ENCODE measurements at places on chromosomes 3 and 15.

DNA sequence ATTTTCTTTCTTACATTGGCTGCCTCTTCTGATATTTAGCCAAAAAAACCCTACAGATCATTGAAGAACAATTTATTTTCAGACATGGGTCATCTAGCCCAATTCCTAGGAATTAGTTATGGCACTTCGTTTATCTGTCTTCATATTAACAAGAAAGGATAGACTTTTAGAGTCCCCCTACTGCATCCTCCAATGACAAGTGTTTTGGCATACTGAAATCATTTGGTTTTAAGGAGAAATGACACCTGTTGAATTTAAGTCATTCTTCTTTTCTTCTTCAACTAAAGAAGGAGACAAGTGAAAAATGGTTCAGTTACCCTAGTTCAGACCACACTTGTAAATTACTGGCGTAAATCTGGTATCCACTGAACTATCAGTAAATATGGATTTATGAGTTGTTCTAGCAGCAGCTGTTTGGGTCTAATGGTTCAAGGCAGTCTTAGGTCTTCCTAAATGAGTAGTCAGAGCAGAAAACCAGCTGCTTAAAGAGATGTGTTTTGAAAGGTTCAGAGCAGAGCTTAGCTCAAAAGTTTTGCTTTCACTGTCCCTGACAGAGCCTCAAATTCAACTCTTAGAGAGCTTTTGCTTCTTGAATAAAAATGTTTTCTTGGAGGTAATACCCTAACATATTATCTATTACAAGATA is 5.6 kb downstream of the VGLL3 start:
- no peak for DNase-seq

DNA sequence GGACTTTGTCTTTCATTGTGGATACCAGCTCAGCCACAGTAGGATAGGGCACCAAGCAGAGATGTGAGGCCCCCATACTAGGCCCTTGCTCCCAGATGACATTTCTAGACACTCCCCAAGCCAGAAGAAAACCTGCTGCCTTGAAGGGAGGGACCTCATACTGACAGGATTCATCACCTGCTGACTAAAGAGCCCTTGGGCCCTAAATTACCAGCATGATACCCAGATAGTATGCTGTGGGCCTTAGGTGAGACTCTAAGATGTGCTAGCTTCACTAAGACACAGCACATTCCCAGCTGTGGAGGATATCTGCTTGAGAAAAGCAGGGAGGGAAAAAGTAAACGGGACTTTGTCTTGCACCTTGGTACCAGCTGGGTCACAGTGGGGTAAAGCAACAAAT is 324.0 kb downstream of the TBL1XR1 start:
- DNase-seq, result no peak

- DNase-seq, result no peak
These were observed 147.0 kb downstream of the MEIS2 start for GRCh38 chr15:36953346-36953745.

DNA sequence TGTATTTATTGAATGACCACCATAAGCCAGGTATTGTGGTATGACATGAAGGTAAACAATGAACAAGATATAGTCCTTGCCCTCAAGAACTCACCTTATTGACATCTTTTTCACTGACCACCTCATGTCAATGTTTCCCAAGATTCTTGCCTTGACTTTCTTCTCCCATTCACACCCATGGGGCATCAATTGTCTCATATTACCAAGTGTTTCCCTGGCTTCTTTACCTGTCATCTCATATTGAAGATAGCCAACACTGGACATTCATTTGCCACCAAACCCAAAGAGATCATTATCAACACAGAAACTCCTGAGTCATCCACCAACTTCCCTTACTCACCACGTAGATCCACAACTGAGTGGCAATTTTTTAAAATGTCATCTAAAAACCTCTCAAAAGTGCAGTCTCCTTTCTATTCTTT is 2.2 kb downstream of the EFHB start:
- no peak for DNase-seq

GRCh38 chr15:100690032-100690794 is 87.8 kb downstream of the ASB7 start:
- DNase-seq, result no peak

DNA sequence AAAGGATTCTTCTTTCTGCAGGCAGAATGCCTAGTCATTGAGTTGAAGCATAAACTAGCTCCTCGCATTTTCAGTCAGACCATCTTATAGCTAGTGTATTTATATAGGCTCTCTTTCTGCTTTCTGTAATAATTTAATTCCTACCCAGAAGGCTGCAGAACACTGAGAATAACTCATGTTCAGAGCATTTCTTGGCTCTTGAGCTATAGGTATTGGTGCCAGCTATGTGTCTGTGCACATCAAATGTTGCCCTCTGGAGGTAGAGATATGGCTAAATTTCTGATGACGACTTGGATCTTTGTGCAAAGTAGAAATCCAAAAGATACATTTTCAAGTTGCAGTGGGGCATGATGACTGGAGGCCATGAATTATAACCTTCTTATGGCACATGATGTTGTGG is 336.2 kb upstream of the TPM1 start:
- no peak for DNase-seq

GRCh38 chr15:96182736-96183513 is 147.6 kb upstream of the NR2F2 start:
- DNase-seq, result no peak

- no peak for DNase-seq
These were observed 132.0 kb upstream of the IL12A start for GRCh38 chr3:159856590-159857104.

DNA sequence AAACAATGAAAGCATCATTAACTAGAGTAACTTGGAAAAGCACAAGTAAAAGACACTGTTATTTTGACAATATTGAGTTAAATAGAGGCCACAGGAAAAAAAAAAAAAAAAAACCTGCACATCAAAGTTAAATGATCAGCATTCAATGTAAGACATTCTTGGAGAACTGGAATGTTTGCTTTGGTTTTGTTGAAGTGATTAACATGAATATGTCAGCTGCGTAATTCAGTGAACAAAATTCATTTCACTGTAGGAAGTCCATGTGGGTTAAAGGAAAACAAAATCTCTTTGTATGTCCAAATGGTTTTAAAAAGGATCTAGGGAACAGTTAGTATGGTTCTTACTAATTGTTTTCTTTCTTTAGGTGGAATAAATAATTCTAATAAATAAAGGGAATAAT is 252.8 kb upstream of the CNTN6 start:
- no peak for DNase-seq

- peak; percentile 61 for DNase-seq
These were observed 1.0 kb downstream of the RFX7 start for GRCh38 chr15:56242576-56243162.

- no peak for DNase-seq
These were observed 2.1 kb downstream of the ACVR2B start for GRCh38 chr3:38455639-38456430.

DNA sequence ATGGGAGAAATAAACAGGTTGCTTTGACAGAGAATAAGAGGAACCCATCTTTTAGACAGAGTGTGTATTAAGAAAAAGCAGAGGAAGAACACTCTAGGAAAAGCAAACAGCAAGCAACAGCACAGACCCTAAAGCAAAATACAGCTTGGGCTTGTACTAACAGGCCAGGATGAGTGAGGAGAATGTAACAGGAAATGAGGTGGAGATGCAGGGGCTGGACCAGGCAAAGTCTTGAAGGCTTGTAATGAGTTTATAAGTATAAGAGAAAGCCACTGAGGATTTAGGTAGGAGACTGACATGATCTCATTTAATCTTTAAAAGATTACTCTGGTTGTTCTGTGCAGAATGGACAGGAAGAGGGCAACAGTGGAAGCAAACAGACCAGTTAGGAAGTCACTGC is 4.9 kb downstream of the UBR1 start:
- no peak for DNase-seq

- no peak for DNase-seq
These were observed 20.9 kb downstream of the RAD54L2 start for GRCh38 chr3:51559411-51559888.

DNA sequence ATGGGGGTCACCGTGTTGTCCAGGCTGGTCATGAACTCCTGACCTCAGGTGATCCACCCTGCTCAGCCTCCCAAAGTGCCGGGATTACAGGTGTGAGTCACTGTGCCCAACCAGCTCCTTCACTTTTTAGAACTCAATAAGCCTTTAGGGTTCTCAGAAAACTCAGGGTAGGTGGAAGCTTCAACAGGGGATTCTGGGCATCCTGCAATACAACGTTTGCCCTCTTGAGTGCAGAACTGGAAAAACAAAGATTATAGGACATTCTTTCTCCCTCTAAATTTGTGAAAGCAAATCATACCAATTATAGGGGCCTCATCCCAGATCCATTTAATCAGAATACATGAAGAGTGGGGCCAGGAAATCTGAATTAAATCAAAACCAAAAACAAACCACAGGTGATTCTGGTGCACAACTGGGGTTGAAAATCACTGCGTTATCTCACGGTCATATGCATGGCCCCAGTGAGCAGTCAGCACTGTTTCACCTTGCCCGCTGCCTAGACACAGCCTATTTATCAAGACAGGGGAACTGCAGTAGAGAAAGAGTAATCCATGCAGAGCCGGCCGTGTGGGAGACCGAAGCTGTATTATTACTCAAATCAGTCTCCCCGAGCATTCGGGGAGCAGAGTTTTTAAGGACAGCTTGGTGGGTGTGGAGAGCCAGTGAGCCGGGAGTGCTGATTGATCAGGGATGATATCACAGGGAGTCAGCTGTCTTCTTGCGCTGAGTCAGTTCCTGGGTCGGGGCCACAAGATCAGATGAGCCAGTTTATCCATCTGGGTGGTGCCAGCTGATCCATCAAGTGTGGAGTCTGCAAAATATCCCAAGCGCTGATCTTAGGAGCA is 58.4 kb downstream of the TMEM44 start:
- DNase-seq, result no peak

DNA sequence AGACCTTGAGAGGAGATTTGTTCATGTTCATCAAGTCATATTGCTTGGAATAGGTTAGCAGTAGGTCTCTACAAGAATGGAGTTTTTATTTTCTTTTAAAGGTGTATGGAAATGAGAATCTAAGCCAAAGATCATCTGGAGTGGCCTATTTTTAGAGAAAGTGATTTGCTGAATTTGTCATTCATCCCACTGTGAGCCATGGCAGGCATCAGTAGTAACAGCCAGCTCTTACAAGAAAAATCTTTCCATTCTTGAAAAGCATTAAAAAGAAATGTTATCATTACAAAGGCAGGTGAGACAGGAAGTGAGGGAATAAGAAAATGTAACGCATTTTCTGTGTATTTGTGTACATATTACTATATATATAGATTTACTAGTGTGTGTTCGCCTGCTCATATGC is 29.6 kb downstream of the STAC start:
- DNase-seq, result no peak

- DNase-seq, result no peak
These were observed 10.7 kb upstream of the AMOTL2 start for GRCh38 chr3:134384963-134385362.

DNA sequence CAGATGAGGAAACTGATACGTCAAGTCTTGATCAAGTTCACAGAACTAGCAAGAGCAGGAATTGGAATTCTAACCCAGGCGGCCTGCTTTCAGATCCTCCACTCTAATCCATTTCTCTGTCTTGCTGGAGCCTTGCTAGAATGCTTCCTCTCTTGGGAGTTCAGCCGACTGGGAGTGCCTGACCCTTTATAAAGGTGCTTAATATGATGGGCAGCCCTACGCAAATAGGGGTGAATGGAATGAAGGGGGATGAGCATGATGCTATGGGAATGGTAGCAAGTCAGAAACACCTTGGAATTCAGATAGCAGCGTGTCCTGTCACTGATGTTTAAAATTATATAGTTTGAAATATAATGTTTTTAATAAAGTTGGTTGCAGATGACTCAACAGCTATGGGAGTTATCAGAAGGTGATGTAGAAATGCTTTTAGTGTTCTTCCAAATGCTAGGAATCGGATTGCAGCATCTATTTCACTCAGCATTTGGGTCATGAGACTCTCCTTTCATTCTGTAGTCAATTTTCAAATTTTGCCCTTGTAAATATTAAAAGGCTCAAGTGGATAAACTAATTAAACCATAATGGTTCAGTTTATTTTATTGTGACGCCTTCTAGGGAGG is 150.7 kb downstream of the FNDC3B start:
- no peak for DNase-seq

- no peak for DNase-seq
These were observed 251.5 kb downstream of the GABRG3 start for GRCh38 chr15:27222479-27222878.

- no peak for DNase-seq
These were observed 5.2 kb downstream of the SLC49A4 start for GRCh38 chr3:122800031-122800430.

DNA sequence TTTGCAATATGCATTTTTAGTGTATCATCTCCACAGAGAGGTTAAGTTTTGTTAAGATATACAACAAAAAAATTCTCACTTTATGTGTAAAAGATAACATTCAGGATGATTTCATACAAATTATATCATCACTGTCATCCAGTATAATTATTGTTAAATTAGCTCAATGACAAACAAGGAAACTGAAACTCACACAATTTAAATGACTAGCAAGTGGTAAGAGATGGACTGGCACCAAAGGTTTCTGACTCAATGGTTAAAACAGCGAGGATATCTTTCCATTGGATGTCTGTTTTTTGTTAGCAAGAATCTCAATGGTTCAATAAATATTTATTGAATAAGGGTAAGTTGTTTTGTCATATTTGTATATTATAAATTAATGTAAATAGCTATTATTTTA is 22.6 kb downstream of the CIP2A start:
- DNase-seq, result no peak

- DNase-seq, result no peak
These were observed 168.8 kb upstream of the TLE3 start for GRCh38 chr15:70266412-70267121.

DNA sequence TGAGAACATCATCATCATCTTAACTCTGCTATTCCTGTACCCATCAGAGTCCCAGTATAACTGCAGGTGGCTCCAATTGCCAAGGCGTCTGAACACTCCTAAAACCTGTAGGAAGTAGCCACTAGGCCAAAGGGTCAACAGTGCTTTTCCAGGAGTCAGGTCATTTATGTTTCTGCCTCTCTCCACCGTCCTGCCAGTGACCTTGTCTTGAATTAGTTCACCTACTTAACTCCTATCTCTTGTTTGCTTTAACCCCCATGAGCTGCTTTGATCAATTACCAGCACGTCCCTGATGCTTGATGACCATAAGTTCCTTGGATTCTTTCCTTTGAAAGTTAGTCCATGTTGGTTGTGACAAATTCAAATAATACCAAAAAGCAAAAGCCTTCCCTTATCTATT is 169.8 kb upstream of the ANKRD28 start:
- no peak for DNase-seq

- no peak for DNase-seq
These were observed 90.5 kb downstream of the TGFBR2 start for GRCh38 chr3:30696896-30697295.
